ENCODE measurements at places on chromosomes 6 and 20. TPM values are rescaled to one million over a fixed set of nuclear protein-coding genes. Genes with fewer than 3 reads are reported as not detected.

- ATAC-seq, result no peak
Observed at GRCh38 chr6:35948725-35949124, 27.8 kb upstream of the SRPK1 start.

DNA sequence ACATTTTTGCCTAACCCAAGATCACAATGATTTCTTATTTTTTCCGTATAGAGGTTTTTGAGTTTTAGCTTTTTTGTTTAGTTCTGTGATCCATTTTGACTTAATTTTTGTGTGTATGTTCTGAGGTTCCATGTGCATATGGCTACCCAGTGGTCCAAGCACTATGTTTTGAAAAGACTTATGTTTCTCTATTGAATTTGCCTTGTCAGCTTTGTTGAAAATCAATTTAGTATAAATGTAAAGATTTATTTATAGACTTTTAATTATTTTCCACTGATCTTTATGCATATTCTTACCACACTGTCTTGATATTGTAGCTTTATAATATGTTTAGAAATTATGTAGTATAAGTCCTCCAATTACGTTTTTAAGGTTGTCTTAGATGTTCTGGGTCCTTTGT lies 10.2 kb downstream of the TM9SF4 start:
- ATAC-seq, result no peak

GRCh38 chr6:108710551-108710950 lies 137.7 kb upstream of the ARMC2 start:
- no peak for ATAC-seq

- ATAC-seq, result no peak
Observed at GRCh38 chr20:21286775-21287174, 16.4 kb upstream of the XRN2 start.

DNA sequence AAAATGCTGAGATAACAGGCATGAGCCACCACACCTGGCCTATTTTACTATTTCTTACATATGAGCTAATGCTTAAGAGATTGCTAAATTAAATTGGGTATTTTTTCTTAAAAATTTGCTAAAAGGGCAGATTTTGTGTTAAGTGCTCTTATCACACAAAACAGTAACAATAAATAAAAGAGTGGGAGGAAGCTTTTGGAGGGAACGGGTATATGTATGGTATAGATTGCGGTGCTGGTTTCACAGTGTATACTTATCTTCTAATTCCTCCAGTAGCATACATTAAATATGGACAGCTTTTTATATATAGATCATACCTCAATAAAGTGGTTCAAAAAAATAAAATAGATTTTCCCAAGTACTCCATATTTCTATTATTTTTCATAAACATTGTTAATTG lies 39.4 kb upstream of the FABP7 start:
- no peak for ATAC-seq

GRCh38 chr6:122790423-122791309 lies 1.6 kb downstream of the SMPDL3A start:
- ATAC-seq, result peak; percentile 29

- ATAC-seq, result no peak
Observed at GRCh38 chr6:32775071-32775470, 11.7 kb upstream of the HLA-DQB2 start.

DNA sequence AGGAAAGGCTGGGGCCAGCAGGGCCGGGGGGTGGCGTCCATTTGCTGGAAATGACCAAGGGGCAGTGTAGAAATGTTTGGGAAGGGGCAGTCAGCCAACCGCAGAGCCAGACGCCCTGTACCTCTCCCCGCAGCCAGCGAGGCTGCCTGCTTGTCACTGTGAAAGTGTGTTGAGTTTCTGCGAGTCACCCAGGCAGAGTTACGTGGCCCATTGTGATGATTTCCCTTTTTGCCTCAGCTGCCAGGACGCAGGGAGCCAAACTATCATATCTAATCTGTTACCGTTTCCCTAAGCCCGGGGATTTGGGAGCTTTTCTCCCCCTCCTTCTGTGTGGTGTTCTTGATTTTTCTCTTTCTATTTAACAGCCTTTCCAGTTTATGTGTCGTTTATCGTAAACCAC lies 67.9 kb upstream of the STX16 start:
- no peak for ATAC-seq

DNA sequence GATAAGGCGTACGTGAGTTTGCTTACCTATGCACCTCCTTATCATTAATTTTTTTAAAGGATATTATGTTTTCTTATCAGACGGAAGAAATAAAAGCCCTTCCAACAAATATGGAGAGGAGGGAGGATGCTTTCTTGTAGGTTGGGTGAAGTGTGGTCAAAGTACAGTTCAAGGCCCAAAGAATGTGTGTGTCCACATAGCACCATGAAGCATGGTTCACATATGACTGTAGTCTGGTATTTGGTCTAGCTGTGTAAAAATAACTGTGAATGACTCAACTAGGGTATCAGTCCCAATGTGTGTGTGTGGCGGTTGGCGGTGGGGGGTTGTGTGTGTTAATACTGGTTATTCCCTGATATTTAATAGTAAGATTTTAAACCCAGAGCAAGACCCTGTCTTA lies 212.7 kb downstream of the TMEM242 start:
- no peak for ATAC-seq

- ATAC-seq, result no peak
Observed at GRCh38 chr6:76703786-76704185, 631.3 kb upstream of the IMPG1 start.

- ATAC-seq, result no peak
Observed at GRCh38 chr6:163474581-163474980, 60.1 kb downstream of the QKI start.

GRCh38 chr20:52103913-52104545 lies 87.5 kb downstream of the ZFP64 start:
- no peak for ATAC-seq

DNA sequence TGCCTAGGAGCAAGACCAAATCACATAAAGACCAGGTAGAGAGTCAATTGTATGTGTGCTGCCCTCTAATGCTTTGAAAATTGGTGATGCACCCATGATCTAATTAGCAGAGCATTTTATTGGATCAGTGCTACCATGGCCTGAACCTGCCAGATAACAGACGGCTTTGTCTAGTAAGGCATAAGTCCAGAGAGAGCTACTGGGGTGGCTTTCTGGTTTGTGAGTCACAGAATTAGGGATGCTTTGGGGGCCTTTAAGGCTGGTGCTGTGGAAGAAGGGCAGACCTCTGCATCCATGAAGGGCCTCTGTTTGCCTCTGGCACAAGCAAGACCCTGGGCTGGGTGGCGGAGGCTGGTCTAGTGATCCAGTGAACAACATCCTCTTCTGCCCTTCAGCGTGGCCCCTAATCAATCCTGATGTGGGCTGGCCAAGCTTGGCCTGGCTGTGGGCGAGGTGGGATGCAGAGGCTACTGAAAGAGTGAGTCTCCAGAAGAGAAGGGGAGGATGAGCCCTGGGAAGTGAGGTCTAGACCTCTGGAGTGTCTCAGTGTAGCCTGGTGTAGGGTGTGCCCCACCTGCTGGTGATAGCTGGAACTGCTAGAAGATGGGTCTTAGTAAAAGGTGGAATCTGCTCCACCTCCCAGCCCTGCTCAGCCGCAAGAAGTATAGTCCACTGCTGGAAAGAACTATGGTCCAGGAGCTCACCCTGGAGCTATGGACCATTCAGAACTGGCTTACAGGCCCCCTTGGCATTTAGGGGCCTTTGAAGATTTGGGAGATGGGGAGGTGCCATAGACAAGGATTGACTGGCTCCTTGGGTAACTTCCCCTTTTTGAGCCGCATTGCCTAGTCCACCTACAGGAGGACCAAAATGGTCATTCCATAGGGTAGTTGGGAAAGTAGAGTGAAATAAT lies 36.7 kb upstream of the AAR2 start:
- ATAC-seq, result peak; percentile 69

- ATAC-seq, result no peak
Observed at GRCh38 chr6:66190858-66191257, 483.8 kb upstream of the EYS start.

DNA sequence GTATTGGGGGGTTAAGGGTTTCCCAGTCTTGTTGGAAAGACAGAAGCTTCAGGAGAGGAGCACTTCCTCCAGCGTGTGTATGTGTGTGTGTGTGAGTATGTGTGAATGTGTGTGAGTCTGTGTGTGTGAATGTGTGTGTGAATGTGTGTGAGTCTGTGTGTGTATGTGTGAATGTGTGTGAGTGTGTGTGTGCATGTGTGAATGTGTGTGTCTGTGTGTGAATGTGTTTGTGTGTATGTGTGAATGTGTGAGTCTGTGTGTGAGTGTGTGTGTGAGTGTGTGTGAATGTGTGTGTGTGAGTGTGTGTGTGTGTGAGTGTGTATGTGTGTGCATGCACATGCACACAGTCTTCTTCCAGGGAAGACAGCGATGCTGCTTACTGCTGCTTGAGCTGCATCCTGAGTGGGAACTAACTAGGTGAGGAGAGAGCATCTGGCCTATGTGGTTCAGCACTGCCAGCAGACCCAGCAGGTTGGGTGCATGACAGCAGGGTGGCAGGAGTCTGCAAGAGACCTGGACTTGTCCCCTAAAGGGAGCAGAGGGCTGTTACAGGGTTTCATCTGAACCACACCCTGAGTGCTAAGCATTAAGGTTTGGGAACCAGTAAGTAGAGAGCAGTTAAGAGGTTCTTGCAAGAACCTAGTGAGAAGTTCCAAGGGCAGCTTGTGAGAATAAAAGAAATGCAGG lies 22.7 kb upstream of the CCND3 start:
- ATAC-seq, result no peak

DNA sequence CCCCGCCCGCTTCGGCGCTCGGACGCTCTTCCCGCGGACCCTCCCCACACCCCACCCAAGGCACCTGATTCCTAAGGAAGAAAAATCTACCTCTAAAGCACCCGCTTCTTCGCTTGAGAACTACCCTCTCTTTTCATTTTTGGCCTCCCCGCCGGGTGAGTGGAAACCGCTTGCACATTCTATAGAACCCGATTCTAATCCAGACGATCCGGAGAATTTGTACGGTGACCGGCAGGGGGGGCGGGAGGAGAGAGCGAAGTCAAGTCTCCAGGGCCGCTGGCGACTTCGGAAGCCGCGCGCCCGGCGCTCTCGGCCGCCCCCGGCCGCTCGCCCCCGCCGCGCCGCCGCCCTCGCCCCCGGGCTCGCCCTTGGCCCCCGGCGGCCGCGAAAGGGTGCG lies at the start of gene RBM24:
TSS of gene RBM24 (plus strand) at position 262 of the 397 bp plus-strand sequence. CDS start 221 bp downstream, outside the sequence.
- ATAC-seq, result peak; percentile 52

DNA sequence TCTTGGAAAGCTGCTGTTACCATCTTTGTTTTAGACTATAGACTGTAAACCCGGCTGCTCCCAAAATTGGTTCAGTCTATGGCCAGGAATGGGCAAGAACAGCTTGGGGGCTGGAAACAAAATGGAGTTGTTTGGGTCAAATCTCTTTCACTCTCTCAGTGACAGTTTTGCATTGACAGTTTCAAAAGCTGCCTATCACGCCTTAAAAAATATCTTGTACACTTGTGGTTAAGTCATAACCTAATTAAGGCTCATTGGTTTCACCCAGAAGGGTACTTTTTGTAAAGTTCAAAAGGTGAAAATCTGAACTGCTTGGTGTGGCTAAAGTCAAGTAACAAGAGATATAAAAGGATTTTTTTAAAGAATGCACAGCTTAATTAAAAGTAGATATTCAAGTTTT lies 76.1 kb upstream of the PRL start:
- ATAC-seq, result no peak

- ATAC-seq, result no peak
Observed at GRCh38 chr6:147173675-147174308, 30.4 kb upstream of the STXBP5 start.

DNA sequence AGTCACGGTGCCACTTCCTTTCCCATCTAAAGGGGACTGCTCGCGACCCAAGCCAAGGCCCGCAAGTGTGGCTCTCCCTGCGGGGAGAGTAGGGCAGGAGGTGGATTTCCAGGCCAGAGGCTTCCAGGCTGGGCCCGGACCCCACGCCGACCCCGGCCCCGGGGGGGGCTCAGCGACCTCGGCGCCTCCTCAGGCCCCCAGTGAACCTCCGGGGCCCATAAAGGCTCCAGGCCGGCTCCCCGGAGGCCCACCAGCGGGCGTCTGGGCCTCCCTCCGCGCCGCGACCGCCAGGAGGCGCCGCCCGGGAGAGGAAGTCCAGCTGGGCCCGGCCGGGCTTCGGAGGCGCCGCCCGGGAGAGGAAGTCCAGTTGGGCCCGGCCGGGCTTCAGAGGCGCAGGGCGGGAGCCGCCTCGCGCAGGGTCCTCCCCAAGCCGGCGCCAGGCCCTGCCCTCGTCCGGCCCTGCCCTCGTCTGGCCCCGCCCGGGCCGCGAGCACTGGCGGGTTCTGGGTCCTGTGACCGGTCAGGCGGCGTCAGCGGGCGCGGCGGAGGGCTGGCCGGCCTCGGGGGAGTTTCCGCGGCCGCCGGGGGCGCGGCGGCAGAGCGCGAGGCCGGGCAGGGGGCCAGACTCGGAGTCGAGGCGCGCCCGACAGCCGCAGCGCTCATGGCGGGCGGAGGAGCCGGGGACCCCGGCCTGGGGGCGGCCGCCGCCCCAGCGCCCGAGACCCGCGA lies at the start of gene RAB32:
TSS of gene RAB32 (plus strand) at position 623 of the 729 bp plus-strand sequence. CDS start at position 662, 39 bp downstream.
- peak; percentile 96 for ATAC-seq

DNA sequence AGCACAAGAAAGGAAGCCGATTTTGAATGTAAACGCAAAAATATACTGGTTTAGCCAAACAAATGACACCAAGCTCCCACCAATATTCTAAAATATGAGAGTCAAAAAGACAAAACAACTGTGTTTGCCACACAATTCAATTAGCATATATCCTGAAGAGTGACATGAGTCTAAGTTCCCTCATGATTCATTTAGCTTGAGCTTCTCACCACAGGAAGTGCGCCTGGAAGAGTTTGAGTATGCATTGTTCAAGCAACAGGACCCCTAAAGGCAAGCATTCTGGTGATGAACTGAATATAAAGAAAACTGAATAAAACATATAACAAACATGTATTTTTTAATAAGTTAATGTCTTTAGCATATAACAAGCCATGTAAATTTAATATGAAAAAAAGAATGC lies 115.2 kb upstream of the RUNX2 start:
- ATAC-seq, result no peak

GRCh38 chr20:63129376-63129965 lies 86.5 kb downstream of the YTHDF1 start:
- no peak for ATAC-seq

Gene COL21A1
- total RNA-seq, result 4.9 TPM

Gene NFATC2
- total RNA-seq, result 0.76 TPM

Gene TMEM14A
- total RNA-seq, result 40.6 TPM

Gene SYNGAP1
- total RNA-seq, result 7.1 TPM

Gene CTAGE9
- not detected for total RNA-seq

Gene MUCL3
- 1.00 TPM for total RNA-seq

Gene LZTS3
- 1.3 TPM for total RNA-seq

Gene CD164
- 91.3 TPM for total RNA-seq

Measured in esophagus mucosa (tissue), 1 donor.